Liver (tissue), 10 donors: ENCODE measurements at places on chromosomes 7 and 10.

DNA sequence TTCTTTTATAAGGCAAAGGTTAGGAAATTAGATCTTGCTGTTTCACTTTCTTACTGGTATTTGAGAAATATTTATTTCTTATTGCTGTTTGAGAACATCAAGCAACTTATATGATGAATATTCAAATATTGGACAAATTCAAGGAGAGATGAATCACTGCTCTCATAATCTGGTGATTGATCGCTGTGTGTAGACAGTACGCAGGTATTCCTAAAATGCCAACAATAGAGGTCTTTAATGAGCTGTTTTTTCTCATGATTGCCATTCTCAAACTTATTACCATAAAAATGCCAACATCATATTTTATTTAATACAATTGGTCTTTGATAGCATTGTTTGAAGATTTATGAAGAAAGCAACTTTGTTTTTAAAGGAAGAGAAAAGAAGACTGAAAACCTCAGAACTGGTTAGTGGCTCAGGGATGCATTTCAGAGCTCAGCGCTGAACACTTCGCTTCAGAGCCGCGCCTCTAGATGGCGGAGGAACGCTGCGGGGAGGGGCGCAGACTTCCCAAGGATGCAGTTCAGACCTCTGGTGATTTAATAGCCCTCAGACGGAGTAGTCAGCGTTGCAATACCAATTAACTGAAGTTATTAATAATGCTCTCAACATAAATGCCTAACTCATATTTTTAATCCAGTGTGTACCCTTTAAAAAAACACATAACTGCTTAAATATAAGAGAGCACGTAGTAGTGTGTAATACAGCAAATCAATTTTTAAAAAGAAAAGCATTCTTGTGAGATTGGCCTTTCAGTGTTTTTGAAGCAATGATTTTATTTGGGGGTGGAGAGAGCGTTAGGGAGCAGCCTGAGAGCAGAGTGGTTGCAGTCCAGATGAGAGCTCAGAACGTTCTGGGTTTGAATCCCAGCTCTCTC is 38.5 kb upstream of the STEAP4 start:
- no peak for DNase-seq

GRCh38 chr10:8473205-8473604 is 418.7 kb downstream of the GATA3 start:
- DNase-seq, result no peak

GRCh38 chr10:25047591-25048301 is 31.3 kb downstream of the THNSL1 start:
- no peak for DNase-seq

DNA sequence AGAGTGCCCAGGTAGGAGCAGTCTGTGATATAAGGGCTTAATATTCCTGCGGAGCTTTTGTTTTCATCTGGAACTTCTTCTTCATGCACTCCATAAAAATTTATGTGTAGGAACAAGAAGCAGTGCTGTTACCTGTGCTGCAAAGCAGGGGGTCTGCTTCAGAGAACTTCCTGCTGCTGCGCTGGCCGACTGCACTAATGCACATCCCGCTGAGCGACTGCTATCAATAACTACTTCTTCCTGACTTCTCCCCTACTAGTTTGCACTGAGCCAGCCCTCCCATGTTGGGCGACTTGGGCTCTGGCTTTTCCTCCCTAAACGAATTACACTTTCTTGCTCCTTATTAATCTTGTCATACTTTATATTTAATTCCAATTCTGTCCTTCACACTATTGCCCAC is 150.3 kb downstream of the NEBL start:
- DNase-seq, result no peak

GRCh38 chr10:128029731-128030369 is 96.4 kb downstream of the MKI67 start:
- no peak for DNase-seq

DNA sequence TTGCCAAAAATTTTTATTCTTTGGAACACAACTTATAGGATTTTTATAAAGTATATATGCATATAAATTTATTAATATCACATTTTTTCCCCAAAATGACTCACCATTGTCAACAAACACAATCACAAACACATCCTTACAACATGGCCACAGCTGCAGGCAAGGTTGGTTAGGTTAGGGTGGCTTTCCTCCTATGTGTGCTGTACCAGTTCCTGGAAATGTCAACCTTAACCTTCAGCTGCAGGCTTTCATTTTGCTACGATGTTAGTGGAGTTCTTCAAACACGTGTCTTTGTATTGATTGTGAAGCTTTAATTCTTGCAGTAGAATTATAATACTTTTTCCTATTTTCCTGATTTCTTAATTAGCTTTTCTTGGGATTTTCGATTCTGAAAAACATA is 185.8 kb downstream of the PTEN start:
- no peak for DNase-seq

DNA sequence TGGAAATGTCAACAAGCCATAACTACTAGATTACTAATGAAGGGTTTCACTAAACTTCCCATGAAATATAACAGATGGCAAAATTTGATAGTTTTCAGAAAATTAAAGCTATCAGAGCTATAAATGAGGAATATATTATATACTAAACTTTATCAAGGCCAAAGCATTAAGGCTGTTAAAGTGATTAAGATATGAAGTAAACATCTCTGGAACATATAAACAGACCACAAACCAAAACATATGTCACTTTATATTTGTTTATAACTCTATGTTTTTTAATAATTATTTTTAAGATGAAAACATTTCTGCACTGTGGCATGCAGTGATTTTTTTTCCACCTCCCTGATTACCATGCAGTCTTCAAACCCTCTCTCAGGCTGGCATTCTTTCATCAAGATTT is 120.2 kb downstream of the REEP3 start:
- DNase-seq, result no peak

DNA sequence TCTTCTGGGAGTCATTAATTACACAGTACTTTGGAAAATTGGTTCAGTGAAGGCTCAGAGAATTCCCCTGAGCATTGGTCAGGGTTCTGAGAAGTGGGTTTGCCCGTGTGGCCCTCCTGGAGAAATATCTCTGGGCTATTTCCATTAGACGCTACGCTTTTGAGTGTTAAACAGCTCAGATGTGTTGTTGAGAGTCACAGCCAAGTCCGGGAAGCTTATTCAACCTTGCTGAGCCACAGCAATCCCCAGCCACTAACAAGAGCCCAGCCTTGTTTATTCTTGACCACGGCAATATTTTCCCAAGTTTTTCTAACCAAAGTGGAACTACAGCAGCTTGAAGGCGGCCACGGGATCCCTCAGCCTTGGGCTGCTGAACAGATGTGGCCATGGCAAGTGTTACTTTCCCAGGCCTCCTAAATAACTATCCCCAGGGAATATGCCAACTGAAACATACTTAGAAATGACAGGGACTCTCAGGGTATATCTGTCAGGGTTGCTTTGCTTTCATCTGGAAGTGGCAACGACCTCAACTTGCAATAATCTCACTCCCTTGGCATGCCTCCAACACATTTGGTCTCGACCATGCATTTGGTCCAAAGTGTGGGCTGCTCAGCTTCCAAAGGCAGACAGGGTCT is 214.7 kb downstream of the EMX2 start:
- no peak for DNase-seq

DNA sequence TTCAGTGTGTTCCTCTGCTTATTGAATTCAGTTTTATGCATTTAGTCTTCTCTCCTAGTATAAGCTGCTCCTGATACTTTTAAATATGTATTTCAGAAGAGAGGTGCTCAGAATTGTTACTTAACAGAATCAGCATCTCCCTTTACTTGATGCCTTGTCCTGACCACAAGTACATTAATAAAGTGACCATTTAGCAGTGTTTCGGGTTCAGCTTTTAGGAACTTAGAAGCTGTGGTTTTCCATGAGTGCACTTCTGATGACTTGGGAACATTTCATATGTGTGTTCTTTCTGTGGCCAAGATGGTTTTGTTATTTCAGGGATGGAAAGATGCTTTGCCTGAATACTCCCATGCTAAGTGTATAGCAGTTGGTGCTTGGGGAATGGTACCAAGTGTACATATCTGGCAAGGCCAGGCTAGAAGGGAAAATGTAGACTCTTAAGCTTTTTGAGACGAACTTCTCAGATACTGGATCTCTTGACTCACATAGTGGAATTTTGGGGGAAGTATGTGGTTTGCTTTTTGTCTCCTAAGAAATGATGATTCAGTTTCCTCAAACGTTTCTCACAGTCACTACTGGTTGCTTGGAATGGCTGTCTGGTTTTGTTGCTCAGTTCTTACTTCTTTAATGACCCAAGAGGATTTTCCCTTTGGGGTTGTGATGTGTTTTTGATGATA is 17.2 kb downstream of the SGPL1 start:
- no peak for DNase-seq

DNA sequence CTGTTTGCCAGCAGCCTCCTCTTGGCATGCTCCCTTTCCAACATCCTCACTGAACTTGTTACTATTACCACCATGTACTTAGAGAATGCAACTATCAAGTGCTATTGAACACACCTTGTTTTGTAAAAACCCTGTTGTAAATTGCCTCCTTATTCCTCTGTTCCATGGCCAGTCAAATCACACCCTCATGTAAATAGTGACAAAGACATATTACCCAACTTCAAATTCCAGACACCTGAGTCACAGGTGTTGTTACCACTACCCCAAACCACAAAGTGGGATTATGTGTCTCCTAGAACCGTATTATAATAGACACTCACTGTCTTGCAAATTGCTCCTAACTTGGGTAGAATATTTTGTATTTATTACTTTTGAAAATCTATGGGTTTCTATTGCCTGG is 263.2 kb upstream of the C7orf33 start:
- DNase-seq, result no peak

DNA sequence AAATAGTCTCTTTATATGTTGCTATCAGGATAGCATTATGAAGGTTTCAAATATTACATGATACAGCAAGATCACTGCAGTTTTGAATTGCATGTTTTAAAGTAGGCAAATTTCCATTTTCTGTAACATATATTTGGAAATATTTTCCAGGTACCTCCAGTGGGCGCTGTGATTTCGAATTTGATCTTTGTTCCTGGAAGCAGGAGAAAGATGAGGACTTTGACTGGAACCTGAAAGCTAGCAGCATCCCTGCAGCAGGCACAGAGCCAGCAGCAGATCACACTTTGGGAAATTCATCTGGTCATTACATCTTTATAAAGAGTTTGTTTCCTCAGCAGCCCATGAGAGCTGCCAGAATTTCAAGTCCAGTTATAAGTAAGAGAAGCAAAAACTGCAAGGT is 299.0 kb downstream of the MALRD1 start:
- no peak for DNase-seq

DNA sequence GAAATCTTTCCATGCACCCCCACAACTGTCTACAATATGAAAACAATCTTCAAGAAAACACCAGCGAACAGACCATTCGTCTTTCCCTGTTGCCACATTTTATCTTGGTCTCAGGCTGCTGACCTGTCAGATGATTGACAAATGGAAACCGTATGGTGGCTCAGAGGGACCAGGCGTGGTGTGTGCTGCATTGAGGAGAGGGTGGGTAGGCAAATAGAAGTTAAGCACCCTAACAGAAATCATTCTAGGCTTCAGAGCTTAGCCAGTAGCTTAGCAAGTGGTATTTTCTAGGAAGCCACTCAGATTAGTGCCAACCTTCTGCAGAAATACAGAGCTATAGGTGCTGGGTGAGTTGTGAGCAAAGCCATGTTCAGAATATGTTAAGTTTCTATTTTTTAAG is 114.9 kb downstream of the DPP6 start:
- no peak for DNase-seq

DNA sequence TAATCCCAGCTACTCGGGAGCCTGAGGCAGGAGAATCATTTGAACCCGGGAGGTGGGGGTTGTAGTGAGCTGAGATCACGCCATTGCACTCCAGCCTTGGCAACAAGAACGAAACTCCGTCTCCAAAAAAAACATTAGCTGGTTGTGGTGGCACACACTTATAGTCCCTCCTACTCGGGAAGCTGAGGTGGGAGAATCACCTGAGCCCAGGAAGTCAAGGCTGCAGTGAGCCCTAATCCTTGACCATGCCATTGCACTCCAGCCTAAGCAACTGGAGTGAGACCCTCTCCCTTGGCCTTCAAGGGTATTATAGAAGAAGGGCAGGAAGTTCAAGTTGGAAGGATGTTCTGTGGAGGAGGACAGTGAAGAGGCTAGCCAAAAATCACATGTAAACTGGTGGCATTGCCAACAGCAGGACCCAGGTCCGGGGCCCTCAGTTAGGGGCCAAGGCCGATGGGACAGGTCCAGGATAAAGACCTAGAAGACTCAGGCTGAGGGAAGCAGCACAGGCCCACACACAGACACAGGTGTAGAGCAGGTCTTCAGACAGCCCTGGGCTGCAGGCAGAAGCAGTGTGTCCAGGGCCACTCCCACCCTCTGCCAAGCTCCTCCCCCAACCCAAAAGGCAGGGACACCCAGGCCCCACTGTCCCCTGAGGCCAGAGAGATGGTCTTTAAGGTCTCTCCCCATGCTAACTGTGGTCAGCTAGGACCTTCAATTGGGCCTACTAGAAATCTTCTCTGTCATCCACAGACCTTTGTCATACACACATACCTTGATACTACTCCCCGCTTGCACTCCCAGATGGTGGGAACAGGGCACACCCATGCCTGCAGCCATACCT is 8.4 kb upstream of the SAMD8 start:
- peak; percentile 26 for DNase-seq

DNA sequence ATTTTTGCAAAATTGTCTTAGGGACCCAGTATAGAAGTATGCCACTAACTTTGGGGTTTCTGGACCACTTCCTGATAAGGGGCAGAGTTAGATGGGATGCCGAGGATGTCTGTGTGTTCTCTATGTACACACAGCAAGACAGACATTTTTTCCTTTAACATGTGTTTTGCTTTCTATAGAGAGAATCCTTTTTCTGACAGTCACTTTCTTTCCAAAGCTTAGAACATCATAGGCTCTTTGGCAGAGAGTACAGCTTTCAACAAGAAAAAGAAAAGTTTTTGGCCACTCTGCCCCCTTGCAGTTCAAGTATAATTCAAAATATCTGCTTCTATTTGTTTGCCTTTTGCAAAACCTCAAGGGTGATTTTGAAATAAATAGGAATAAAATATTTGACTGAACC is 44.1 kb downstream of the PAPSS2 start:
- no peak for DNase-seq

GRCh38 chr10:106338486-106338885 is 826.0 kb downstream of the SORCS1 start:
- no peak for DNase-seq

DNA sequence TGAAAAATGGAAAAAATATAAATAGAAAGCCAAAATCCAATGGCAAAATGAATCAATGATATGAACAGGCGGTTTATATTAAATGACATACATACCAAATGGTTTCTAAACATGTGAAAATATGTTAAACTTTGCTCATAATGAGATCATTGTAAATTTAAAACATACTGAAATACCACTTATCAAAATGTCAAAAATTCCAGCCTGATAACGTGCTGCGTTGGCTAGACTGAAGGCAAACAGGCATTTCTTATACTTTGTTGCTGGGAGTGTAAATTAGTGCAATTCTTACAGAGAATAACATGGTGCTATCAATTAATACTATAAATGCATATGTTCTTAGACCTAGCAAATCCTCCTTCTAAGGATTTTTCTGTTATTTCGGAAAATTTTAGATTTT is 225.8 kb upstream of the FAM3C start:
- no peak for DNase-seq

DNA sequence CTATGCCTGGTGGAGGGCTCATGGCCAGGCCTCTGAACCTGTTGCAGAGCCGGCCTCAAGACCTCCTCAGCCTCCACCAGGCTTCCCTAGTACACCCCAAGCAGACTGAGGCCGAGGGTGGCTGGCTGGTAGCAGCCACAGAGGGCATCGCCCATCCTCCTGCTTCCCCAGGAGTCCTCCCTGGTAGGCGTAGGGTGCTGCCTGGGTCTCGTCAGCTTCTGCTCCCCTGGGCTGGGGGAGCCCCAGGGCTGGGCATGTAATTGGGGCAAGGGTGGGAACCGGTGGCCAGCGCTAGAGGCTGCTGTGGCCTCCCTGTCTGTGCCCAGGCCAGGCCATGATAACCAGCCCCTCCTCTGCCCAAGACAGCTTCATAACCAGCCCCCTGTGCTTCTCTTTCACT is 32.6 kb downstream of the TBATA start:
- no peak for DNase-seq
